Hematopoietic multipotent progenitor cell treated with erythropoietin and hydrocortisone succinate and interleukin-3 and kit ligand, for 6 days (in vitro differentiated cells): ENCODE measurements at places on chromosomes 16 and 17.
A peak's percentile ranks its signal among the peaks of the same experiment; 100 is the strongest.

GRCh38 chr16:29678691-29679267, at the start of gene QPRT:
TSS of gene QPRT (plus strand) at chr16:29679180. CDS start at chr16:29679198, 18 bp downstream.
- DNase-seq: peak; percentile 79

DNA sequence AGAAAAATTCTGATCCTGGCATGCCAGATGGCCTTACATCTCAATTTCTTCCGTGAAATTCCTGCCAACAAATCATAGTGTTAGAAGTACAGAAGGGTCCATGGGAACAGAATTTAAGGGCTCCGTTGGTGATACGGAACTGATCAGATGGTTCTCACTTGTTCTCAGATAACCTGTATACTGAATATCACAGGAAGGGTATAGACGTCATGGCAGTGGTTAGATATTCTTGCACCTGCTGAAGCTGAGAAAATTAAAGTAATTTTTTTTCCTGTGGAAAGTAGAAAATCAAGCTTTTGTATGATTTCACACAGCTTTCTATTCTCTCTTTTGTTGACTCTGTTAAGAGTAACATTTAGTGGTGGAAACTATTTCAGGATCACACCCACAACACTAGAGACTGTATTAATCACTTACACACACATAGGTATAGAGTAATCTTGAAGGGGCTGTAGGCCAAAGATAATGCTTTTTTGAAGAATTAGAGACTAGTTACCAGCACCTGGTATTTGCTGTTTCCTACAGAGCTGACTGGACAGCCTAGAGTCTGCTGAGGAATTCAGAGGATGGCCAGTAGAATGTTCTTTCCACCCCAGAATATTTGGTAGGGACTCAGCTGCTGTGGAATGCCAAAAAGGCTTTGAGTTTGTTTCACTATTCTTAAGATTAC, 7.5 kb downstream of the TENT4B start:
- DNase-seq: peak; percentile 65

- DNase-seq: no peak
These were observed 39.8 kb downstream of the PLCG2 start for GRCh38 chr16:81818905-81819304.

- peak; percentile 56 for DNase-seq
These were observed 2.1 kb upstream of the HES7 start for GRCh38 chr17:8125947-8126490.

GRCh38 chr16:81696961-81697615, 82.0 kb upstream of the PLCG2 start:
- peak; percentile 89 for DNase-seq

DNA sequence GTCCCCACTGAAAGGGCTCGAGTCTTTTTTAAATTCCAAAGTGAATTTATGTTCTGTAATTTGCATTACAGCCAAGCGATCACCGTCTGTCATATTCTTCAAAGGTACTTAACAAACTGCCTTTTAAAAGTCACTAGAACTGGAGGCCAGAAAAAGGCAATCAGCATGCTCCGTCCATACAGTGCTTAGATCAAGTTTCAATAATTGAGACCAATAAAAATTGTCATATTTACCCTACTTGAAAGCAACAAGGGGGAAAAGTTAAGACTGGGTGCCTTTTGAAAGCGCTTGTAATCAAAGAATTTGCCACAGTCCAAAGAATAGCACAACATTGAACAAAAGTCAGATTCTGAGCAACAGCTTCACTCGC, 9.0 kb upstream of the ZFHX3 start:
- DNase-seq: no peak

DNA sequence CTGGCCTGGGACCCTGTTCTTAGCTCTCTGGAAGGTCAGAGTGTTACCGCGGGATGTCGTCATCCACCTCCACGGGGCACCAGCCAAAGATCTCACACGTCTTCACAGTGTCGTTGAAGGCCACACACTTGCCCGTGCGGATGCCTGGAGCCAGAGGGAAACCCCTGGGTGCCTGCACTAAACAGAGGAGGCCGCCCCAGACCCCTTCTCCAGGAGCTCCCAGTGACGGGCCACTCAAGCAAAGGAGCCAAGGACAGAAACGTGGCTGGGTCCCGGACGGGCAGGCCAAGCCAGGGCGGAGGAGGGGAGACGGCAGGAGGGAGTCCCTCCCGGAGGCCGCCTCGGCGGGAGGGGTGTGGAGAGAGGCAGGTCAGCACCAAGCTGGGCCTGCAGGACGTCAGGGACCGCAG, 11.0 kb upstream of the CAMKK1 start:
- no peak for DNase-seq
